ENCODE measurements at places on chromosomes 5 and 9.

DNA sequence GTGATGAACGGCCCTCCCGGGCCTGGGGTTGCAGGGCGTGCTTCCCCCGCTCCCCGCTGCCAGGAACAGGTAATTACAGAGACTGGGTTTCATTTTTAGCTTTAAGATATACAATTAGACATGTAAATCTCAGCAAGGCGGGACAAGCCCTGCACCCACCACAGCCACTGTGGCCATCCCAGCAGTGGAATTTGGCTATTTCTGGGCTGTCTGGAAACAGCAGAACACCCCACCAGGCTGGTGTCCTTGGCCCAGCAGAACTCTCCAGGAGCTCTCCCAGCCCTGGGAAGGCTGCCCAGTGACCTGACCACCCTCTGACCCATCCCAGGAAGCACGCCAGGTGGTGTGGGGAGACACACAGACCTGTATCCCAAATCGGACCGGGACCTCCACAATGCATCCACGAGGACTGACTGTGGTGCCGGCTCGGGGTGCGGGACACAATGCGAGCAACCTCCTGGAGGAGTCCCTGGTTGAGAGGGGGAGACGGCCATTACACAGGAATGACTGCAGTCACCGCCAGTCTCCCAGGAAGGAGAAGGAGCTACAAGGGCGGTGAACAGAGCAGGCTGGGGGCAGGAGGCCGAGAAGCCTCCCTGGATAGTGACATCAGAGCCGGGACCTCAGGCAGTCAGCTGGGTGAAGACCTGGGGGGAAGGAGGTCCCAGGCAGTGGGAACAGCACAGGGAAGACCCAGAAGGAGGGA, 17.3 kb downstream of the EEIG1 start:
- no peak for DNase-seq

DNA sequence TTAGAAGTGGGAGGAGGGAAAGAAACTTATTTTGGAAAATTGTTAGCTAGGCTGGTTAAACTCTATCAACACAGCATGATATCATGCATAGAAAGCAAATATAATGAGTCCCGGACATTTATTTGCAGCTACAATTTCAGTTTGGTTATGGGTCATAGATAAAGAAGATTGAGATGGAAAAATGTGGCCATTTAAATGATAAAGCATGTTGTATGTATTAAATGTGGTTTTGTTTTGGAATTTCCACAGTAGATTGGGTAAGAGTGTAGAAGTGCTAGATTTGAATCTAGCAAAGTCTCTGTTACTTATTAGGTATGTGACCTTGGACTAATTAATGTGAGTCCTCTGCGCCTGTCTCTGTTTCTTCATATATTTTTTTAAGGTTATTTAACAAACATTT, 217.4 kb downstream of the KDM4C start:
- DNase-seq = no peak

- DNase-seq = no peak
These were observed 20.2 kb downstream of the DAB2IP start for GRCh38 chr9:121671612-121672155.

DNA sequence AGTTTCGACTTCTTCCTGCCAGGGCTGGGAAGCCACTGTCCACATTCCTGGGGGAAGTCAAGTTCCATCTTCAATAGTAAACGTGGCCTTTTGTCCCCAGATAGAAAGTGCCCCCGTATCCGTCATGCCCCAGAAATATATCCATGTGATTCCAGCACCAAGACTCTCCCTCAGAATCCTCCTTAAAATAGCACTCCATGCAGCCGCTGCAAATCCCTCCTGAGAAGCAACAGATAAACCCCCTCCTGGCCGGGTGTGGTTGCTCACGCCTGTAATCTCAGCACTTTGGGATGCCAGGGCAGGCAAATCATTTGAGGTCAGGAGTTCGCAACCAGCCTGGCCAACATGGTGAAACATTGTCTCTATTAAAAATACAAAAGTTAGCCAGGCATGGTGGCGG, 126.1 kb downstream of the OLFM1 start:
- DNase-seq = no peak

GRCh38 chr5:83470526-83471404, 779 bp upstream of the VCAN start:
- DNase-seq = no peak

DNA sequence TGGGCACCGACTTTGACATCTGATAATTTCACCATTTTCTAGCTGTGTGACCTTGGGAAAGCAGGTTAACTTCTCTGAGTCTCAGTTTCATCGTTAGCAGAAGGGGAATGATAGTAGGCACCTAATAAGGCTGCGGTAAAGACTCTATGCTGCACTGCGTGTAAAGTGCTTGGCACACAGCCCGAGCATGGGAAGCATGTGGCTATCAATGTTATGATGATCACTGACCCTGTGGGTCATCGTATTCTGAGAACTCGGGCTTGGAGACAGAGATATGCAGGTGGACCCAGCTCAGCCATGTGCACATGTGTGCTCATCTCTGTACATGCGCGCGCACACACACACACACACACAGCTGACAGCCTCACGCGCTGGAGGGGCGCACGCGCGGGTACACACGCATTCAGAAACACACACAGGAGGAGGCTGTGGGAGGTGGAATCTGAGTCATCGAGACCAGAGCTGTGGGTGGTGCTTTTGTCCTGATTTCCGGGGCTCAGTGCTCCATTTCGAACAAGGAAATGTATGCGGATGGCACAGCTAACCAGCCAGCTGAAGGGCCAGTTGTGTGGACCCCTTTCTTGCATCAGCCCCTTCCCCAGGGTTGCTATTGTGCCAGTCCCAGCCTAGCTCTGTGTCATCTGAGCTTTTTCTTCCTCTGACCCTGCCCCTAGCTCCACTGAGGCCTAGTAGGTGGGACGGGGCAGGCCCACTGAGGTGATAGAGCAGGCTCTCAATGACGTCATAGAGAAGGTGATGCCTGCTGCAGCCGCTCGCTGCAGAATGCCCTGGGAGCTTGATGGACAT, 11.1 kb upstream of the ARAP3 start:
- DNase-seq = peak; percentile 89
